ENCODE measurements at places on chromosomes 1 and 21. TPM values are rescaled to one million over a fixed set of nuclear protein-coding genes. Genes with fewer than 3 reads are reported as not detected.

Gene PPIAL4G
- 1.0 TPM for total RNA-seq

Gene OR14K1
- not detected for total RNA-seq

Gene TCHHL1
- not detected for total RNA-seq

Gene OR2T35
- total RNA-seq: not detected

Gene CELA3B
- total RNA-seq: not detected

Gene BARHL2
- not detected for total RNA-seq

Gene CCDC27
- total RNA-seq: not detected

Gene C4BPA
- not detected for total RNA-seq

Gene S100A11
- 450 TPM for total RNA-seq

Gene RSPH1
- not detected for total RNA-seq

Gene KCNK1
- total RNA-seq: 1.2 TPM

Gene TGFB2
- total RNA-seq: 0.12 TPM

Gene SLC6A9
- total RNA-seq: 4.9 TPM

Gene TMPRSS3
- 5.8 TPM for total RNA-seq

Gene DMBX1
- 0.07 TPM for total RNA-seq

Gene HES3
- not detected for total RNA-seq

Gene SERTAD4
- not detected for total RNA-seq

Gene CADM3
- total RNA-seq: not detected

Gene CRNN
- total RNA-seq: not detected

Gene KCNH1
- total RNA-seq: not detected

Gene S100A12
- total RNA-seq: not detected

Gene NFIA
- total RNA-seq: 0.66 TPM

Gene CCDC190
- total RNA-seq: not detected

Gene BATF3
- total RNA-seq: 75.3 TPM

Gene ZNF593OS
- not detected for total RNA-seq

Gene GJC2
- 1.0 TPM for total RNA-seq

Gene MYOC
- not detected for total RNA-seq

Gene S100A3
- not detected for total RNA-seq

Gene HTR1D
- total RNA-seq: not detected

Gene BMP8A
- 0.17 TPM for total RNA-seq

Gene BRDT
- total RNA-seq: not detected

Gene MATN1
- 0.17 TPM for total RNA-seq

Gene SAMD11
- not detected for total RNA-seq

Gene CLIC4
- 26.9 TPM for total RNA-seq

Gene LENEP
- 0.93 TPM for total RNA-seq

Gene SLC9C2
- total RNA-seq: not detected

Gene RASAL2
- total RNA-seq: not detected

Gene PALMD
- total RNA-seq: not detected

Gene TEKT2
- not detected for total RNA-seq

Gene RCC1
- total RNA-seq: 58.3 TPM

Gene IL10
- 1.7 TPM for total RNA-seq

Gene CLCA1
- total RNA-seq: not detected

Gene CR1L
- total RNA-seq: not detected

Gene RNU1-3
- 2,251 TPM for total RNA-seq

Gene HAO2
- total RNA-seq: not detected

Gene WDR77
- 35.4 TPM for total RNA-seq

Gene LEPR
- 3.6 TPM for total RNA-seq

Gene C1orf226
- total RNA-seq: not detected

Gene AKNAD1
- not detected for total RNA-seq

Gene PPT1
- total RNA-seq: 124 TPM

Gene TOE1
- total RNA-seq: 25.2 TPM

Gene HSD3B1
- not detected for total RNA-seq

Gene SPRR2F
- total RNA-seq: not detected

Gene FCRL2
- total RNA-seq: not detected

Gene NUP210L
- total RNA-seq: 0.15 TPM

Measured in T-helper 1 cell treated with Interleukin-12 subunit alpha and Interleukin-12 subunit beta and Interleukin-4 antibody, amounts not matched to agents 30 ng/mL and 1 ng/mL, for 36 hours (primary cell).